ENCODE measurements at places on chromosomes 2 and 18.

DNA sequence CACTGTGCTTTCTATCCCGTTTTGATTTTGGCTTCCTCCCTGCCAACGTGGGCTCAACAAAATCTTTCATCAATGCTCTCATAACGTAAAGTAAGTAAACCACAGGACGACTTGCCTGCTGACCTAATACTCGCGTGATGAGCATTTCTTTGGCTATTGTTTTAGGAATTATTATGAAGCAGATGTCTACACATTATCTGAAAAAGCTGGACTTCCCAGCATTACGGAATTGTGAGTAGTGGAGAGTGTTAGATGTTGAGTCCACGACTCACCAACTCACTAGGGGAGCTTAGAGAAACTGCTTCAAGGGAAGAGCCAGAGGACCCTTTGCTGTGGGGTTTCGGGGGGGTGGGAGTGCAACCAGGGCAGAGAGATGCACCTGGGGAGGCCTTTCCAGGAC is 21.9 kb downstream of the HJURP start:
- no peak for DNase-seq

DNA sequence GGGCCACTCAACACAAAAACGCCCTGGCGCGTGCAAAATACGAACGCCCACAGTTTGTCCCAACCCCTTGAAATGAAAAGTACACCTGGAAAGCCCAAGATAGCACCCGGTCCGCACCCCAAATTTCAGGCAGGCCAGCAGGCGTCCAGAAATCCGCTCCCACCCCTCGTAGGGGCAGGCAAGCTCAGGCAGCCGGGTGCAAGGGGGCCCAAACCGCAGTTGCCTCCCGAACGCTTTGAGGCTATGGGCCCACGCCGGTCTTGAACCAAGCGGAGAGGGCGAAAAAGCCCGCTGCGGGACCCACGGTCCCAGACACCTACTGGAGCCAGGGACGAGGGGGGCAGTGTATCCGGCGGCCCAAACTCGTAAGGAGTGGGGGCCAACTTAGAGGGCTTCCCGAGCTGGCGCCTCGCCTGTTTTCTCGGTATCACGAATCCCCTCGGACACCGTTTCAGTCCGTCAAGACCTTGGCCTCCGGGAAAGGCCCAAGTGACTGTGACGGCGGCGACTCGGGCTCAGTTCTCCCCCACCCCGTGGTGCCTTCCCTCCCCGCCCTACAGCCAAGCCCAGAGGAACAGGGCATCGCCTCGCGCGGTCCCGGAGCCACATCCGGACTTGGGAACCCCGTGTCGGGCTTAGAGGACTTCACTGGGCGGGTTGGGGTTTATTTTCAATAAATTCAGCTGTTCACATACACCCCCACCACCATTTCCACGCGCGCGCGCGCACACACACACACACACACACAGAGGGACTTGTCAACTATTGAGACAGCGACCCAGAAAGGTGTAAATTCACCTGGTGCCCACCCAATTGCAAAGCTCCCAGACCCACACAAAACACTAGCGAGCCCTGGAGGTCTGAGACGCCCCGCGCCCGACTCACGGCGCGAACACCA is 6.2 kb upstream of the SATB2 start:
- DNase-seq: no peak

DNA sequence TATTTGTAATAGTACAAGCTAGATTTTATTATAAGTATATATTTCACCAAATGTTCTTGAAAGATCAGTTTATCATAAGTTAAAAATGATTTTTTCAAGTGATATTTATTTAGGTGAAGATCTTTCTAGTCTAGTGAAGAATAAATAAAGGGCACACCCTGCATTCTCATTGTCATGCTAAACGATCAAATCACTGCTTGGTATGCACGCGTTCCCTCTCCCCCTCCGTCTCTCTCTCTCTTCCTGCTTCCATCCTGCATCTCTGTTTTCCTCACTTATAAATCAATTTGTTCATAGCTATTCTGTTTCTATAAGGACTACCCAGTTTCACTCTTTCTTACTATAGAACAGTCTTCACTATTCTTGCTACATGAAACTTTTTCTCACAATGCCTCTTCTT is 1067.4 kb downstream of the LRP1B start:
- DNase-seq: no peak

DNA sequence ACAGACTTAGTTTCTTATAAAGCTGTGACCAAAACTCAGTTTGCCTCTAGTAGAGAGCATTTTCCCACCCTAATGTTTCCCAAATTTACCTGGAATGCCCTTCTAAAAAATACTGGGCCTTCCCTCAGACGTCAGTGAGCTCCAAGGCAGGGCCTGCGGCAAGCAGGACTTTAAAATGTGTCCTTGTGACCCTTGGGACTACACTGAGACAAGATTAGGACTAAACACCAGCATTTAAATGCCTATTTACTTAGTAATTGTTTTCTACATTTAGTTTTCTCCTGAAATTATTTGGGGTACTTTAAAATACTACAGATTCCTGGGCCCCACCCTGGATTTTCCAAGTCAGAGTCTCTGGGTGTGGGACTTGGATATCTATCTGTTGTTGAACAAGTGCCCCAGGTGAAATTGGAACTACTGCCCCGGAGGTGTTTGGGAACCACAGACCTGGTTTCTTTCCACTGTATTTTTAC is 14.3 kb downstream of the GATA6 start:
- no peak for DNase-seq

DNA sequence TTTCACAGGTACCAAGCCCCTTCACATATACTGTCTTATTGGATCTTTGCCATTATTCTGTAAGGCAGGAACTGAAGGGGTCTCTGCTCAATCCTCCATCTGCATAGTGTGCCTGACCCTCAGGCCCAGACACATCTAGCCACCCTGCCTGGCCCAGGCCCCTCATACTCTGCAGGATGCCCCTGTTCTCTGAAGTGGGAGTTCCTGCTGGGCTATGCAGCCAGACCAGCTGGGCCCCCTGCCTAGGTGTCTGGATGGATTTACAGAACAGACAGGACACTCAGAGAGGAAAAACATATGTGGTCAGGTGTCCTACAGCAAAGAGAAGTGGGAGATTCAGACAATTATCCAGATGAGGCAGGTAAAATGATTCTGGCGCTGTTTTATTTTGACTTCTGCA is 42.0 kb downstream of the SLC4A5 start:
- no peak for DNase-seq

- no peak for DNase-seq
These were observed 18.4 kb upstream of the MTERF4 start for GRCh38 chr2:241120440-241120839.

DNA sequence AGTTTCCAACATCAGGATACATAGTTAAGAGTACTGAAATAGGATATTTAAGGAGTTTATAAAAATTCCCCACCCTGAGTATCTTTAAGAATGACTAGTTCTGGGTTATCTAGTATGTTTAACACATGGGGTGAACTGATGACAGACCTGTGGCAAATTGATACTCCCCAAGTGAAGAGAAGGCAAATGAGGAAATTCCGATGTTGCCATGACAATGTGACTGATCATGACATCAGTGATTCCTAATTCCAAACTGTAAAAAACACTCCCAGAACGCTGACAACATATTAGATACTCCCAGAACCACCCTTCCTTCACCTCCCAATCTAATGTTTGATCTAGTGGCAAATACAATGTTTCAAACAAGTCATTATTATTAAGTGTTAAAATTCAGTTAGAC is 77.6 kb downstream of the RBMS1 start:
- no peak for DNase-seq

DNA sequence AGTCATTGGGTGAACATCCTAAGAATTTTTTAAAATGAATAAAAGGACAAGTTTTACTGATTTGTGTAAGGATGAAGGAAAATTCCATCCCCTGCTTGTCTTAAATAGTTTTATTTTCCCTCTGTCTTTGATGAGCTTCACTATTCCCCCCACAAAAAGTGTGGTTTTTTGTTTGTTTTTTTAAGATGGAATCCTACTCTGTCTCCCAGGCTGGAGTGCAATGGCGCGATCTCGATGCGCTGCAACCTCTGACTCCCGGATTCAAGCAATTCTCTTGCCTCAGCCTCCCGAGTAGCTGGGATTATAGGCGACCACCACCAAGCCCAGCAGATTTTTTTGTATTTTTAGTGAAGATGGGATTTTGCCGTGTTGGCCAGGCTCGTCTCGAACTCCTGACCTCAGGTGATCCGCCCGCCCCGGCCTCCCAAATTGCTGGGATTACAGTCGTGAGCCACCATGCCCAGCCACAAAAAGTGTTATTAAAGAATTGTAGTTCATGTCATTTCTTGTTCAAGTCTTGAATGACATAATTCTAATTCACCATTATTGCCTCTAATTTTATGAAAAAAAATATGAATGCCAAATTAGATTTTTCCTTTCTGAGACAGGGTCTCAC is 91.7 kb downstream of the AGPS start:
- DNase-seq: no peak

GRCh38 chr2:231411237-231411636 is 15.7 kb downstream of the B3GNT7 start:
- no peak for DNase-seq

GRCh38 chr2:178506101-178506500 is 25.8 kb downstream of the PLEKHA3 start:
- no peak for DNase-seq

GRCh38 chr2:11764359-11764758 is 17.9 kb downstream of the LPIN1 start:
- DNase-seq: peak; percentile 29

Measured in SHP77 (cell line).